ENCODE measurements at places on chromosomes 13 and 19. TPM values are rescaled to one million over a fixed set of nuclear protein-coding genes. Genes with fewer than 3 reads are reported as not detected.

The ZNF112 gene
- polyA plus RNA-seq = 2.0 TPM

The MYO1F gene
- polyA plus RNA-seq = 0.25 TPM

The ADGRE2 gene
- polyA plus RNA-seq = not detected

The CNFN gene
- 0.23 TPM for polyA plus RNA-seq

The SMAD9 gene
- polyA plus RNA-seq = 2.2 TPM

The CGB3 gene
- polyA plus RNA-seq = not detected

The DYRK1B gene
- polyA plus RNA-seq = 17.7 TPM

Measured in endothelial cell of umbilical vein (primary cell).